ENCODE measurements at places on chromosomes 7 and 10.

DNA sequence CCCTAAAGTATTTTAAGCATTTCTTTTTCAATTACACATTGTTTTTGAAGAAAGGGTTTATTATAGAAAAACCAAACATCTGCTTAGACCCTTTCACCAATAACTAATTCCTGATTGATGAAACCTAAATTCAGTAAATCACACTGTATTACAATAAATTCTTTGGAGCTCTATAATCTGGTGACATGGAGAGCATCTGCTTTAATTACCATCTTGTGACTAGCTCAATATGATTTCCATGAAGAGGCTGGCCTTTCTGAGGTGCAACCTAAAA is 9.7 kb downstream of the HYCC1 start:
- DNase-seq = no peak
- H3K4me1 ChIP-seq = peaks cover 11% of the 10 kb centered on the region
- no peaks in the 10 kb centered on the region for H3K27me3 ChIP-seq
- H3K27ac ChIP-seq = no peak overlapping the region
- no peak overlapping the region for H3K4me3 ChIP-seq
- no peaks in the 10 kb centered on the region for H3K36me3 ChIP-seq

GRCh38 chr10:25059990-25060389 is 43.6 kb downstream of the THNSL1 start:
- DNase-seq = peak; percentile 89
- no peaks in the 10 kb centered on the region for H3K36me3 ChIP-seq
- H3K27me3 ChIP-seq = no peaks in the 10 kb centered on the region

DNA sequence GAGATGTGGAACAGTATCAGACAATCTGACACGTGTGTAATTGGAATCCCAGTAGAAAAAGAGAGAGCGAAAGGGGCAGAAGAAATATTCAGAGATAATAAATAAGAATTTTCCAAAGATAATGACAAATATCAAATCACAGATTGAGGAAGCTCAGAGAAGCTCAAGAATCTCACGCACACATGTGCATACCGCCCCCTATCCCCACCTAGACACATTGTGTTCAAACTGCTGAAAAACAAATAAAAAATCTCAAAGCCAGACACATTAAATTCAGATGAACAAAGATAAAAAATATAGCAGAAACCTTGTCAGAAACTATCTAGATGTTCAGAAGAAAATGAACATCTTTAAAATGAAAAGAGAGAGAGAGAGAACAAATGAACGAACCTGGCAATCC is 17.2 kb downstream of the SFR1 start:
- no peak overlapping the region for H3K4me3 ChIP-seq
- no peaks in the 10 kb centered on the region for H3K4me1 ChIP-seq
- DNase-seq = peak; percentile 30
- H3K27ac ChIP-seq = no peak overlapping the region

DNA sequence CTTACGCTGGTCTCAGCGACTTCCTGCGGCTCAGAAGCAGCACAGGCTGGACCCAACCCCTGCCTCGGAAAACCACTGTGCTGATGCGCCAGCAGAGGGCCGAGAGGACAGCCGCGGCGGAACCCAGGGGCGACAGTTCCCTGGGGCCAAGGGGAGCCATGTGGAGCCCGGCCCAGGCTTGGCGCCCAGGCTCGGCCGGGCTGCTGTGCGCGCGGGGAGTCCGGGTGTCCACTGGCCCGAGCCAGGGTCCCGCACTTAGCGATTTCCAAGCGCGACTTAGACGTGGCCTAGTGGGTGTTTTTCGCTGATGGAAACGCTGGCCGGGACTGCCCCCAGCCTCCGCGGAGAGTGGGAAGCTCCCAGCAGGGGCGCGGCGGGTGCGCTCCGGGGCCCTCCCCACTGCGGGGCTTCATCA is 18.6 kb upstream of the ZNF32 start:
- H3K4me1 ChIP-seq = no peaks in the 10 kb centered on the region
- no peak overlapping the region for H3K27ac ChIP-seq
- H3K36me3 ChIP-seq = no peaks in the 10 kb centered on the region
- H3K27me3 ChIP-seq = peaks cover 3% of the 10 kb centered on the region
- no peak for DNase-seq
- H3K4me3 ChIP-seq = no peak overlapping the region

- H3K4me1 ChIP-seq = no peaks in the 10 kb centered on the region
- DNase-seq = no peak
- H3K27ac ChIP-seq = no peak overlapping the region
- H3K27me3 ChIP-seq = peaks cover 37% of the 10 kb centered on the region
Measured at GRCh38 chr10:123868038-123869019, 23.3 kb downstream of the CPXM2 start.

GRCh38 chr7:40175725-40176510 is 41.1 kb downstream of the SUGCT start:
- H3K27ac ChIP-seq = no peak overlapping the region
- peak; percentile 10 for DNase-seq

- H3K4me1 ChIP-seq = peaks cover 13% of the 10 kb centered on the region
- no peak overlapping the region for H3K4me3 ChIP-seq
- H3K36me3 ChIP-seq = no peaks in the 10 kb centered on the region
- no peak overlapping the region for H3K27ac ChIP-seq
- H3K27me3 ChIP-seq = no peaks in the 10 kb centered on the region
Measured at GRCh38 chr10:117439243-117439912, 64.1 kb upstream of the PDZD8 start.

DNA sequence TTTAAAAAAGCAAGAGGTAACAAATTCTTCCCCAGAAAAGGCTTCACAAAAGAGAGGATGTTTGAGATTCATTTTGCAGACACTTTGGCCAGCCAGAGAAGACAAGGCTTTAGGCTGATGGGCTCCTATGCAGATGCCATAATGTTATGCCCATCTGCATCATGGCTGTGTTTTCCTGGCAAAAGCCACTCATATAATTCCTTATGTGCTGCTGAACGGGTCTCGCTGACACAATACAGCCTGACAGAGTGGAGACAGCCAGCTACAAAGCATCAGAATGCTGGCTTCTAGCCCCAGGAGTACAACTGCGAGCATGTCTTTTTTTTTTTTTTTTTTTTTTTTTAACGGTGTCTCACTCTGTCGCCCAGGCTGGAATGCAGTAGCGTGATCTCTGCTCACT is 1157.4 kb upstream of the AUTS2 start:
- no peaks in the 10 kb centered on the region for H3K27me3 ChIP-seq
- no peaks in the 10 kb centered on the region for H3K36me3 ChIP-seq
- no peaks in the 10 kb centered on the region for H3K4me1 ChIP-seq
- H3K4me3 ChIP-seq = no peak overlapping the region
- no peak for DNase-seq
- no peak overlapping the region for H3K27ac ChIP-seq

DNA sequence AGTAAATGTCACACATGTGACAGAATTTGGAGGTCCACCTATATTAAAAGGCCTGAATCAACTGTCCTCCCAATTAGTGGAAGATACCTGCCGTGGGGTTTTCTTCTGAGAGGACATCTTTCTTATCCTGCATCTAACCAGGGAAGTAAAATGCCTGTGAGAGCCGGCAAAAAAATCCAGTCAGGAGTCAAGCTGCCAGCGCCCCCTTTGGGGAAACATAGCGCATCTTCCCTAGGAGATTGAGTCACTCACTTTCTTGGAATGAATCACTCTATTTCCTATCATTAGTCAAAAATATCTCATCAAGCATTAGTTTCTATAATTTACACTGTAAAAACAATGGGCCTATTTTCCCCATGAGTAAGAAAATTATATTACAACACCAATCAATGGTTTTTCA is 66.4 kb upstream of the ANK3 start:
- no peaks in the 10 kb centered on the region for H3K36me3 ChIP-seq
- peaks cover 20% of the 10 kb centered on the region for H3K4me1 ChIP-seq

DNA sequence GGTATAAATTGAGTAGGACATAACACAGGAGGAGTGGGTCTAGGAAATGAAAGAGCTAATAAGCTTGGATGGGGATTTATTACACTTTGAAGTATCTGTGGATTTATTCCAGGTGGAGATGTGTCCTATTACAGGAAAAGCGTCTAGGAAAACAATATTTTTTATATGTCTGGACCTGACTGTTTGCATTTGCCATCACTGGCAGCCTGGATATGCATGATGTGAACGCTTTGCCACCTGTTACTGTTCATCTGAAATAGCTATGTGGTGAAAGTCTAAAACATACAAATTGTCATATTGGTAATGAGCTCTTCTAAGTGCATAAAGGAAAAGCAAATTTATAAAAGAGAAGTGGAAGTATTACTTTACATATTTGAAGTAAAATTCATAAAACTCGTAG is 31.6 kb upstream of the AGMO start:
- no peaks in the 10 kb centered on the region for H3K27me3 ChIP-seq
- no peak overlapping the region for H3K4me3 ChIP-seq
- DNase-seq = no peak
- no peak overlapping the region for H3K27ac ChIP-seq

DNA sequence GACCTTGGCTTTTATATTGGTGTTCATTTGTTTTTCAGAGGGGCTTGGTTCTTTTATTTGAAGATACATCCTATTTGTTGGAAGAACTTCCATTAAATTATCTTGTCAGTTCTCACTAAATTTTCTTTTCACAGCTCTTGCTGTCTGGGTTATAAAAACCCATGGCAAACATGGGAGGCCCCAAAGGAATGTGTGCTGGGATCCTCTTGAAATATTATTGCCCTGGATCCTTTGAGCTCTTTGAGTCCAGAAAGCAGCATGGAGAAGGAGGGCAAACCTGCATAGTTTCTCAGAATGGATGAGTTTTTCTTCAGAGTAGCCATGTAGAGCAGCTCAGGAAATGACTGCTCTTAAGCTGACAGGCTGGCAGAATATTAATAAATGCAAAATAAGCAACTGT is 187.4 kb downstream of the CTTNBP2 start:
- no peaks in the 10 kb centered on the region for H3K4me1 ChIP-seq
- no peak overlapping the region for H3K4me3 ChIP-seq
- no peaks in the 10 kb centered on the region for H3K36me3 ChIP-seq
- peaks cover 28% of the 10 kb centered on the region for H3K27me3 ChIP-seq
- DNase-seq = no peak

GRCh38 chr10:49207936-49208487 is 19.8 kb upstream of the TMEM273 start:
- H3K36me3 ChIP-seq = no peaks in the 10 kb centered on the region
- no peak overlapping the region for H3K27ac ChIP-seq
- H3K27me3 ChIP-seq = peaks cover 88% of the 10 kb centered on the region
- no peak for DNase-seq

DNA sequence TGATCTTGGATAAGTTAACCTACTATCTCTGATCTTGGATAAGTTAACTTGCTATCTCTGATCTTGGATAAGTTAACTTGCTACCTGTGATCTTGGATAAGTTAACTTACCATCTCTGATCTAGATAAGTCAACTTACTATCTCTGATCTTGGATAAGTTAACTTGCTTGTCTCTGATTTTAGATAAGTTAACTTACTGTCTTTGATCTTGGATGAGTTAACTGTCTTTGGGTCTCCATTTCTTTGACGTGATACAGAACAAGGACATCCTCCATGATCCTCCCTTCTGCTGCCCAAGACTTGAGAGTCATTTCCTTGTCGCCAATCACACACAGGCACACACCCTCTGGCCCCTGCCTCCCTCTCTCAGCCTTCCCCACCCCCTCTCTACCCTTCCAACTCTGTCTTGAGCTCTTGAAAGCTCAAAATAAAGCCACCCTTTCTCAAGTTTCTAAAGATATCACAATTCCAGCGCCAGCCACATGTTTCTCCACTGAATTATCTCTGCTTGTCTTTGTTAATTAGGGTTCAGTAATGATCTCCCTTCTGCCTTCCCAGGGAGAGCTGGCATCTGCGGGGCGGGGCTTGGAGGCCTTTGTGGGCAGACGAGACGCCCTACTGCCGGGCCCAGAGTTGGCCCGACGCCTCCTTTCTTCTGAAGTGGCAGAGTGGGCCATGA is 85.1 kb upstream of the GTF2I start:
- H3K27ac ChIP-seq = no peak overlapping the region
- H3K27me3 ChIP-seq = no peaks in the 10 kb centered on the region
- 0 out of 2 replicates have a peak, but pooled peaks cover 3% of the 10 kb centered on the region for H3K4me1 ChIP-seq
- no peaks in the 10 kb centered on the region for H3K36me3 ChIP-seq

GRCh38 chr7:34825221-34825620 is 167.2 kb downstream of the NPSR1 start:
- H3K4me3 ChIP-seq = no peak overlapping the region
- H3K36me3 ChIP-seq = no peaks in the 10 kb centered on the region
- no peaks in the 10 kb centered on the region for H3K4me1 ChIP-seq
- DNase-seq = peak; percentile 12

DNA sequence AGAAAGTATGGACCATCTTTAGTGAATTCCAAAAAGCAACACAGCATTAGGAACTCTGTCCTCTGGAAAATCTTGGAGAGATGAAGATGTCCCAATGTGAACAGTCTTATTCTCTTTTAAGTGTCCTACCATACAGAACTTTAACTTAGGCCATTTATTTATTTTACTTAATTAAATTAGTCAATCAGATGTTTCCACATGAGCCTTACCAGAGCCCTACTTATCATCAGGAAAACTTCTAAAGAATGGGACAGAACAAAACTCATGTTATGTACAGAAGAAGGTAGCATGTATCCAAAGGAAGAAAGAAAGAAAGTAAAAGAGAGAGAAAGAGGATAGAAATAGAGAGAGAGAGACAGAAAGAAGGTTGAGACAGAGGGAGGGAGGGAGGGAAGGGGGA is 276.4 kb downstream of the ETV1 start:
- H3K27me3 ChIP-seq = no peaks in the 10 kb centered on the region
- H3K4me1 ChIP-seq = no peaks in the 10 kb centered on the region
- no peak for DNase-seq
- H3K27ac ChIP-seq = no peak overlapping the region
- no peaks in the 10 kb centered on the region for H3K36me3 ChIP-seq

DNA sequence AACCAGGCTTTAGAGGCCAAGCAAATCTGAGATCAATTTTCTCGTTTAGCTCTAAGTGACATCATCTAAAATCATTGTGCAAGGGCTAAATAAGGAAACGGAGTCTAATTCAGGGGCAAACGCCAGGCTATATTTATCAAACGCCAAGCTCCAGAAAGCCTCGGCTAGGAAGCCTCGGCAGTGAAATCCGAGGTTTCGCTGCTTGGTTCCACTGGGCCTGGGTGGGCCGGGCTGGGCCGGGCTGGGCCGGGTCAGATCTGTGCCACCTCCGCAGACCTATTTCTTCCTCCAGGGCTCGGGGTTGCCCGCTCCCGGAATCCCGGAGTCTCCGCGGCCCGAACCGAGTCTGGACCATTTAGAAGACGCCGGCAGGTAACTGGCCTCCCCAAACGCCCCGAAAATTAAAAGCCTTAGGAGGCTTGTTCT is 459 bp upstream of the FEZF1 start:
- peak overlapping the region; percentile 73 for H3K4me3 ChIP-seq
- no peaks in the 10 kb centered on the region for H3K27me3 ChIP-seq
- H3K36me3 ChIP-seq = no peaks in the 10 kb centered on the region
- no peak for DNase-seq
- H3K4me1 ChIP-seq = no peaks in the 10 kb centered on the region
- no peak overlapping the region for H3K27ac ChIP-seq

DNA sequence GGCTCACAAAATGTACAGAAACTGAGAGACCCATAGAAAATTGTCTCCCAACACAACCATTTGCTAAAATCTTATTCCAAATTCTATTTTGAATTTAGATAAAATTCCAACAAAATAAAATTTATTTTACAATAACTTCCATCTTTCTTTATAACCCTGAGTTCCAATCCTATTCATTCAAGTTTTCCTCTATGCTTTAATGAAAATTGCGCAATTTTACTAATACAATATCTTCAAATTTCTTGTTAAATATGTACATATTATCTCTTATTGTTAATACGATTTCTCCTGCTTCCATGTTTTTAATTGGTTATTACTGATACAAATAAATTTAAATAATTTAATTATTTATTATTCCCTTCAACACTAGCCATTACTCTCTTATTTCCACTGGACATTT is 645.2 kb upstream of the COBL start:
- no peaks in the 10 kb centered on the region for H3K27me3 ChIP-seq
- H3K36me3 ChIP-seq = no peaks in the 10 kb centered on the region
- H3K4me1 ChIP-seq = no peaks in the 10 kb centered on the region
- H3K4me3 ChIP-seq = no peak overlapping the region
- no peak for DNase-seq

All from PC-3 (cell line).